Bone marrow (tissue), 2 donors: ENCODE measurements at places on chromosomes 12 and 14.
A peak's percentile ranks its signal among the peaks of the same experiment; 100 is the strongest.

- DNase-seq, result no peak
These were observed 853 bp downstream of the USP5 start for GRCh38 chr12:6852651-6853354.

DNA sequence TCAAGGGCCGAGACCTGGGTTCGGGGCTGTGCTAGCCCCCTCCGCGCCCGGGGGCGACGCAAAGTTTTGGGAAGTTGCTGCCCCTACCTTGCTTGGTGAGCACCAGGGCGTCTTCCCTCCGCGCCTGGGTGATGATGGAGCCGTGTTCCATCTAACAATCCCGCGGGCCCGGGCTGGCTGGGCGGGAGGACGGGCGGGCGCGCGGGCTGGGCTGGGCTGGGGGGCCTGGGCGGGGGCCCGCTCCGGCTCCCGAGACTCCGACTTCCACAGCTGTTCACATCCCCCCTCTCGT, 298 bp downstream of the CTDSP2 start:
- no peak for DNase-seq

GRCh38 chr14:52051871-52052270, 17.0 kb downstream of the NID2 start:
- DNase-seq, result no peak

DNA sequence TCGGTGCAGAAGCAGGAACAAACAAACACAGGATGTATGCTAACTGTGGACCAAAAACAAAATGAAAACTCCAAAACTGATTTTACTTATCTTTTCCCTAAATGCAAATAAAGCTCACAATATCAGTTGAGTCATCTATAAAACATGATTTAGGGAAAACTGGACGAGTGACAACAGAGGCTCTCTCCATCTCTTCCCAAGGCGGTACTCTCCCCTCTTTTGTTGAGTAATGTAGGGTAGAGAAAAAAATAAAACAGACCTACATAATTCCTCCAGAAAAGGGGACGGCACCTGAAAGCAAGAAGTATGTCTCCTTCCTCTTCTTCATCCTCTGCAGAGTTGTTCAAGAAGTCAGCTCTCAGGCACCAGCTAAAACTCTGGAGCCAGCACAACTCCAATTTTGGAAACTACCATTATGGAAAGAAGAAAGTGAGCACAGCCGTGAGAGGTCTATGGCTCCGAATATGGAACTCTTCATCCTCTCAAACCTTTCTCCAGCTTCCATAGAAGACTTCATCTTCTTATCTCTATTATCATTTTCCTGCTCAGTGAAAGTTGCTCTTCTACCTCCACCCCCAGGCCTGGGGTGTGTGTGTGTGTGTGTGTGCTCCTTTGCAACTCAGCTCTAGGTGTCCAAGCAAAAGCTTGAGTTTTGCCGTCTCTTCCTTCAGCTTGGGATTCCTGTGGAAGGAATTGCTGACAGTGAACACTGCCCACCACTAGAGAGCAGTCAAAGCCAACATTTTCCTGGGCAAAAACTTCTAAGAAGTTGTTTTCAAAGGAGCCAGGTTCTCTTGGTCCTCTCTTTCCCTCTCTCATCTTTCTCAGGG, 155.4 kb downstream of the DIO2 start:
- DNase-seq, result no peak

DNA sequence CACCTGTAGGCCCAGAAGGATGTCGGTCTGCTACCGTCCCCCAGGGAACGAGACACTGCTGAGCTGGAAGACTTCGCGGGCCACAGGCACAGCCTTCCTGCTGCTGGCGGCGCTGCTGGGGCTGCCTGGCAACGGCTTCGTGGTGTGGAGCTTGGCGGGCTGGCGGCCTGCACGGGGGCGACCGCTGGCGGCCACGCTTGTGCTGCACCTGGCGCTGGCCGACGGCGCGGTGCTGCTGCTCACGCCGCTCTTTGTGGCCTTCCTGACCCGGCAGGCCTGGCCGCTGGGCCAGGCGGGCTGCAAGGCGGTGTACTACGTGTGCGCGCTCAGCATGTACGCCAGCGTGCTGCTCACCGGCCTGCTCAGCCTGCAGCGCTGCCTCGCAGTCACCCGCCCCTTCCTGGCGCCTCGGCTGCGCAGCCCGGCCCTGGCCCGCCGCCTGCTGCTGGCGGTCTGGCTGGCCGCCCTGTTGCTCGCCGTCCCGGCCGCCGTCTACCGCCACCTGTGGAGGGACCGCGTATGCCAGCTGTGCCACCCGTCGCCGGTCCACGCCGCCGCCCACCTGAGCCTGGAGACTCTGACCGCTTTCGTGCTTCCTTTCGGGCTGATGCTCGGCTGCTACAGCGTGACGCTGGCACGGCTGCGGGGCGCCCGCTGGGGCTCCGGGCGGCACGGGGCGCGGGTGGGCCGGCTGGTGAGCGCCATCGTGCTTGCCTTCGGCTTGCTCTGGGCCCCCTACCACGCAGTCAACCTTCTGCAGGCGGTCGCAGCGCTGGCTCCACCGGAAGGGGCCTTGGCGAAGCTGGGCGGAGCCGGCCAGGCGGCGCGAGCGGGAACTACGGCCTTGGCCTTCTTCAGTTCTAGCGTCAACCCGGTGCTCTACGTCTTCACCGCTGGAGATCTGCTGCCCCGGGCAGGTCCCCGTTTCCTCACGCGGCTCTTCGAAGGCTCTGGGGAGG, at the start of gene LTB4R:
Gene LTB4R, plus strand, starts transcription at position 857 of the 959 bp plus-strand sequence. CDS start 4,150 bp downstream, outside the sequence.
- DNase-seq, result peak; percentile 20
